ENCODE measurements at places on chromosomes 2 and 18.

DNA sequence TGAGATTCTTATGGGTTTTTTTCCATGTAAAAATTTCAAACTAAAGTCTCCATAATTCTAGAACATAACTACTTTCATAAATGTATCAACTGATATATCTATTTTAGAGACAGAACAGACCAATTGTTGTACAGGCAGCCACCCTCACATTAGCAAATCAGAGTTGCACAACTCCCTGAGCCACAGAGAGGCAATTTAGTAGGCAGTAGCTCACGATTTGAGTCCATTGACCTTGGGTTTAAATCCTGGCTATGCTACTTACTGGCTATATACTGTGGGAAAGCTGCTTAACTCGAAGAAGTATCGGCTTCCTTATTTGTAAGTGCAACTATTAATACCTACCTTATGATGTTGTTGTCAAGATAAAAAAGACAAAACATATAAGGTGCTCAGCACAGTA, 16.2 kb downstream of the MTIF2 start:
- DNase-seq: no peak

DNA sequence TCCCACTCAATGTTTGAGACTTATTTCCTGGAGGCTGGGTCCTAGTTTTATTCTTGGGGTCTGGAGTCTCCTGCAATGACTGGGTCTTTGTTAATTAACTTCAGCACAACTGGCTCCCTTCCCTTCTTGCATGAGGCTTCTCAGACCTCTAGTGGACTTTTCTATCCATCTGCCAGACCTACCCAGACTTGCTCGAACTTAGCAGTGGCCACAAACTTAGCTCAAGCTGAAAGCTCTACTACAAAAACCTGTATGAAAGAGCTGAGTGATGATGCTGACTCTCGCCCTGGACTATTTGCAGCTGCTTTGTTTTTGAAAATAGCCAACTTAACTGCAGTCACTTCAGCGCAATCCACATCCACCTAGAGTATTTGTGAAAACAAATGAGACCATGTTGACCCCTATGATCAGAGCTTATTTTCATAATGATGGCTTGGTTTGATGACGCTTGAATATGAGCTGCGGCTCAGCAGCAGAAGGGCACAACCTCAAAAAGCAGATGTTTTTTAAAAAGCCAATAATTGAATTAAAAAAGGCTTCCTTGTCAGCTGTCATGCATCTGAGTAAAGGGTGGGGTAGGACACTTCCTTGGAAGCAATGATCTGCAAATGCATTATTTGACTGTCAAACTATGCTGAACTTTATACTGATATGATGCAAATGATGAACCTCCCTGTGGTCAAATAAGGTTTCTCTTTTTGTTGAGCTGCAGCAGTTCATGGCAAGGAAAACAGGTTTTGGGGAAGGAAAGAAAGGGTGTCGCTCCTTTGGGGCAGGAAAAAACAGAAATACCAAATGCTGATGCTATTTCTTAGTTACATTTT, 10.6 kb upstream of the ANXA4 start:
- no peak for DNase-seq

DNA sequence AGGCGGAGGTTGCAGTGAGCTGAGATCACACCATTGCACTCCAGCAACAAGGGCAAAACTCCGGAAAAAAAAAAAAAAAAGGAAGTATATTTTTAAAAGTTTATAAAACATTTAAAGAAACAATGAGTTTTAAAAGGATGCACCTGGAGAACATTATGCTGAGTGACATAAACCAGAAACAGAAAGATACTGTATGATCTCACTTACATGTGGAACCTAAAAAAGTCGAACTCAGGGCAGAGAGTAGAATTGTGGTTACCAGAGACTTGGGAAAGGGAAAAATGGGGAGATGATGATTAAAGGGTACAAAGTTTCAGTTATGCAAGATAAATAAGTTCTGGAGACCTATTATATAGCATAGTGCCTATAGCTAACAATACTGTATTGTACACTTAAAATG, 52.8 kb upstream of the RTN4 start:
- no peak for DNase-seq

DNA sequence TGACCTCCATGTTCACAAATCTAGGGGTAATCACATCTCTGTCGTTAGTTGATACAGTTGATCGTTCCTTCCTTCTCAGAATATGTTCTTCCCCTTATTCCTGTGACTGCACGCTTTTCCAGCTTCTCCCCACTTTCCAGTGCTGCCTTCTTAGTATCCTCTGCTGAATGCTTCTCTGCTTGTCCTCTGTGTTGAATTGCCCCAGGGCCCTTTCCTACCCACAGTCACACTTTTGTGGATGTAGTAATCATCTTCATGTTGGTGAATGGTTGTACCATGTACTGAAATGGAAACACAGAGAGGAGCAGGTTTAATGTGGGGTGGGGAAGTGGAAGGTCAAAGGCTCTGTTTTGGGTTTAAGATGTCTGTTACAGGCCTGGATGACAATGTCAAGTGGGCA, 47.2 kb downstream of the EML6 start:
- no peak for DNase-seq

GRCh38 chr18:55088561-55088960, 129.3 kb upstream of the CCDC68 start:
- DNase-seq: no peak

- no peak for DNase-seq
These were observed 483.7 kb downstream of the PTPRM start for GRCh38 chr18:8050616-8051329.

- no peak for DNase-seq
These were observed 52.3 kb downstream of the RAB10 start for GRCh38 chr2:26086155-26086637.

GRCh38 chr2:133360882-133361281, 207.4 kb downstream of the NCKAP5 start:
- DNase-seq: no peak

- DNase-seq: no peak
These were observed 91.0 kb downstream of the TGIF1 start for GRCh38 chr18:3540805-3541548.

DNA sequence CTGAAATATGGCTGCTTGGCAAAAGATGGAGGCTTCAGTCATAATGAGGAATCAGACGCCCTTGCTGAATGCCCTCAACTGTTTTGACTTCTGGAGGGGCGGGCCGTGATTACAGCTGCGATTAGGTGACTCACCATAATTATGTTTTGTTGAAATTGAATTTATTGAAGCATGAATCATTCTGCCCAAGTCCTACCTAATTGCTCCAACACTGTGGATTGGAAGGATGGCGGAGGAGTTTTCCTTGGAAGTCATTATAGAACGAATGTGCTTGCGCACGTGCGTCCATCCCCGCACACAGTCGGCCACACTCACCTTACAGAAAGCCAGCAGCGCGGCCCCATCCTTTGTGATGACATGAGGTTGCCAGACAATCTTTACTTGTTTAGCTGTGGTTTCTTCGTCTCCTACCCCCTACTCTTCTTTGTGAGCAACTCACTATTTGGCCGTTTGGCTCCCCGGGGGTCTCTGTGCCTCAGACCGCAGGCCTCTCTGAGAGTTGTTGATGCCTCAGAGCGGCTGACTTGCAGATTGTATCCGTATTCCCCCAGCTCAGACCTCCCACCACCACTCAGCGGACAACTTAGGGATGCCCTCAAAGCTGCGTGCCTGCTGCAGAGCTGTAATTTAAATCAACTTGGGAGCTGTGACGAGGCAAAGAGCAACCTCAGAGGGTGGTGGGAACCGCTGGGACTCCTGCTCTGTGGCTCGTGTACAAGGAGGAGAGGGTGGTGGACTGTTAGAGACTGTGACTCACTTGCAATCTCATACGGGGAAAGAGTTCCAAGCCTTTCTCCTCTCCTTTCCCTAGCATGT, 513.4 kb downstream of the TNS1 start:
- peak; percentile 16 for DNase-seq

DNA sequence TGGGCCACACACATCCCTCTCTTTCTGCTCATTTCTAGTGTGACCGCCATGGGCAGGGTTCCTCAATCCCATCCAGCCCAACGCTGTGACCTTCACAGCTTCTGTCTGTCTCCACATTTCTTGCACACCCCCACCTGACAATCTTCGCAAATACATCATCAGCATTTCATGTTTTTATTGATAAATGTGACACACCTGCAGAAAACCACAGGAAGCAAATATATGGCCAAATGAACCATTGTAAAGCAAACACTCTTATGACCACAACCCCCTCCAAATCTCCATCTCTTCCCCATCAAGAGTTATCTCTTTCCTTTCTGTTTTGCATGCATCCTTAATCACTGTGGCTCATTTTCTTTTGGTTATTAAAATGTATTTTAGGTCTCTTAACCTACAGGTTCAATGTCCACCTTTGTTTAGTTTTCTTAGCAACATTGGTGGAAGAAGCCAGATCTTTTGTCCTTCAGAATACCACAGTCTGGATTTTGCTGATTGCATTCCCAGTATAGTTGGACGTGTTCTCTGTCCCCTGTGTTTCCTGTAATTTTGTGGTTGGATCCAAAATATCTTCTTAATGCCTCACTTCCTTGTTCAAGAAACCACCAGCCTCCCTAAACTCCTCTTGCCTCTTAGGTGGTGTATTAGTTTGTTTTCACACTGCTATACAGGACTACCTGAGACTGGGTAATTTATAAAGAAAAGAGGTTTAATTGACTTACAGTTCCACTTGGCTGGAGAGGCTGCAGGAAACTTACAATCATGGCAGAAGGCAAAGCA, 9.8 kb upstream of the NCK2 start:
- DNase-seq: no peak

GRCh38 chr2:102304268-102304667, 7.1 kb upstream of the IL1RL1 start:
- DNase-seq: no peak

- DNase-seq: peak; percentile 83
These were observed 45.9 kb upstream of the REG3G start for GRCh38 chr2:78979380-78980151.

DNA sequence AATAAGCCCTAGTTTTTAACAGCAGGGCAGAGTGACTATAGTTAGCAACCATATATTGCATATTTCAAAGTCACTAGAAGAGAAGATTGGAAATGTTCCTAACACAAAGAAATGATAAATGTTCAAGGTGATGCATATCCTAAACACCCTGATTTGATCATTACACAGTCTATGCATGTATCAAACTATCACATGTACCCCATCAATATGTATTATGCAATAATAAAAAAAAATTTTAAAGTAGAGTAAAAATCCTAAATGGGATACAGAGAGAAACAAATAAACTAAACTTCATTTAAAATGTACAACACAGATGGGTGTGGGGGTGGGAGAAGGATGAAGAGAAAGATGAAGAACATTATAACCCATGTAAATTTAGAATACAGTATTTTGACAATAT, 93.9 kb downstream of the TMEM131 start:
- DNase-seq: no peak

- DNase-seq: no peak
These were observed 1148.1 kb upstream of the FANCL start for GRCh38 chr2:59389240-59389639.

DNA sequence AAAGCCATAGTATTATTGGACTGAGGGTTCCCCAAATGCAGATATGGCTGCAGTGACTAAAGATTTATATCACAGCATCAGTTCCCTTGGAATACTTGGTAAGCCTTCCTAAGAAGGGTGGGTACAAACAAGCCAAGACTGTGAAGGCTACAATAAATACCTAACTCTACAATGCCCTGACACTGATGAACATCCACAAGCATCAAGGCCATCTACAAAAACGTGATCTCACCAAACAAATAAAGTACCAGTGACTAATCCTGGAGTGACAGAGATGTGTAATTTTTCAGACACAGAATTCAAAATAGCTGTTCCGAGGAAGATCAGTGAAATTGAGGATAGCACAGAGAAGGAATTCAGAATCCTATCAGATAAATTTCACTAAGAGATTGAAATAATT, 254.5 kb downstream of the PARD3B start:
- no peak for DNase-seq

- DNase-seq: no peak
These were observed 24.2 kb upstream of the ARL5A start for GRCh38 chr2:151852260-151853069.

DNA sequence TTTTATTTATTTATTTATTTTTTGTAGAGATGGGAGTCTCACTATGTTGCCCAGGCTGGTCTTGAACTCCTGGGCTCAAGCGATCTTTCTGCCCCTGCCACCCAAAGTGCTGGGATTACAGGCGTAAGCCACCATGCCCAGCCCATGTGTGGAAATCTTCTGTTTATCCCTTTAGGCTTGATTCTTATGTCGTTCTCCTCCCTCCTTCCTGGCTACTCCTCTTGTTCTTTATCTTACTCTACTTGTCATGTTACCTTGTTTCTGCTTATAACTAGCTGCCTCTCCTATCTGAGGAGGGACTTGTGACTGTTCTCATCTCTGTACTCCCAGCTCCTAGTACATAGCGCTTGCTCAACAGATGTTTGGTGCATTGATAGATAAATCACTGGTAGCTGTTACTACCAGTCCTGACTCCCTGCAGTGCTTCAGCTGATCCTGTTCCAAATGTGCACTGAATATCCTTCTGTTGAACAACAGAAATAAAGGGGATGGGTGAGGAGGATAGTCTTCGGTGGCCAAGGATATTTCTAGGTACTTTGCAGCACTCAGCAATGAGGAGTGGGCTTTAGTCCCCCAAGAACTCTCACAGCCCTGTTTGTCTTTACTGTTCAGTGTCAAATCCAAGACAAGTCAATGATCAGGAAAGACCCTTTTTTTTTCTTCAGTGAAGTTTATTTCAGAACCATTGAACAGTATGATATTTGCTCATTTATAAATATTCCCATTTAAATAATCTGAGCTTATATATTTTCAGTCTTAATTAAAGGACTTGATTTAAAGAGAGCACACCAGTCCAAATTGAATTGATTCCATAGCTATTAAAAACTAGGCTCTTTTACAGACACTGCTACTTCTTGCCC, 7.2 kb downstream of the IL1B start:
- no peak for DNase-seq

- DNase-seq: no peak
These were observed 632.7 kb upstream of the ID2 start for GRCh38 chr2:8049176-8049575.

DNA sequence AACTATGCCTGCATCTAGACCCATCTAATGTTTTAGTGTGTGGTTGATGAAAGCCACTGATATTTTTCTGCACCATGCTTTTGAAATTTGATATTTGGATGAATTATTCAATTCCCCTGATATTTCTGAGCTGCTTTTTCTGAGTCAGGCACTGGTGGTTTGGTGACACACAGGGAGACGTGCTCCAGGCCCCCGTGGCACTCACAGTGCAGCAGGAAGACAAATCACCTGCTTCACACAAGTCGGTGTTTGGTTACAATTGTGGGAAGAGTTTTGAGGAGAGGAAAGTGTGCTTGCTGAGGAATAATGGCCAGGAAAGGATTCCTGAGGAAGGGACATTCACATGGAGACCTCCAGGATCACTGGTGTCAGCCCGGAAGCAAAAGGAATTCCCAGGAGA, 179.7 kb downstream of the ACKR3 start:
- DNase-seq: no peak

DNA sequence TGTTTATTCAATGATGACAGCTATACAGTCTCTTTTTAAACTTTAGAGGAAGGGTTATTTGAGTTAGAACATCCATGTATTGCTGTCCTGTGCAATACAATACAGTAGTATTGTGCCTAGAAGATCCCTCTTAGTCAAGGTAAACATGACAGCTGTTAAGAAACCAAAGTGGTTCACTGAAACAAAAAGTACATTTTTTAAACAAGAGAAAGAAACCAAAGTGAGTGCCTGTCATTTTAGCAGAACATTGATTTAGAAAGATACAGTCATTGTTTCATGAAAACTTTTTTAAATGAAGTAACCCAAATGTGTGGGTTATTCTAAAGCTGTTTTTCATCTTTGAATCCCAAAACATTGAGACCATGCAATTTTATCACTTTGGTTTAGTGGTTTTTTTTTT, 15.5 kb downstream of the ITPRID2 start:
- no peak for DNase-seq

Measured in WTC11 (cell line).